ENCODE measurements at places on chromosomes 2 and 18.

GRCh38 chr2:234741976-234742375 is 209.8 kb upstream of the SH3BP4 start:
- no peak overlapping the region for H3K4me3 ChIP-seq
- no peak overlapping the region for H3K27ac ChIP-seq
- DNase-seq, result no peak

GRCh38 chr2:10831400-10831985 is 18.9 kb upstream of the PDIA6 start:
- no peak overlapping the region for H3K27ac ChIP-seq
- DNase-seq, result no peak
- H3K36me3 ChIP-seq, result no peaks in the 10 kb centered on the region
- H3K4me1 ChIP-seq, result no peaks in the 10 kb centered on the region
- H3K27me3 ChIP-seq, result no peaks in the 10 kb centered on the region

DNA sequence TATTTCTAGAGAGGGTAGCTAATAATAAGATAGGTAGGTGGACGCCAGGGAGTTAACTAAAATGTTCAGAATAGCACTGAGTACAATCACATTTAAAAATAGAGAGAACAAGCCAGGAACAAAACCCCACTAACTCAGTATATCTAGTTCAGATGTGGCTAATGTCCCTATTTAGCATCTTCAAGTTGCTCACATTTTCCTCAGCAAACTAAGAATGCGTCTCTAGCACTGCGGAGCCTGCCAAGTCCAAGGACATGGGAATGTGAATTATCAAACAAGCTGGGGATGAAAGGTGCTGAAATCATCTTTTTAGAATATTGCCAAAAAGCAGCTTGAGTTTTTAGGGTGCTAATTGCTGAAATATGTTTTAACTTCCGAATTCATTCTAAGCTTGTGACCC is 398.5 kb upstream of the FIGN start:
- H3K27me3 ChIP-seq, result no peaks in the 10 kb centered on the region
- no peaks in the 10 kb centered on the region for H3K36me3 ChIP-seq
- H3K4me1 ChIP-seq, result no peaks in the 10 kb centered on the region

- no peaks in the 10 kb centered on the region for H3K27me3 ChIP-seq
- H3K27ac ChIP-seq, result no peak overlapping the region
Measured at GRCh38 chr18:6743999-6744398, 14.5 kb downstream of the ARHGAP28 start.

GRCh38 chr2:238638982-238639628 is 208.8 kb upstream of the TWIST2 start:
- peaks cover 4% of the 10 kb centered on the region for H3K27me3 ChIP-seq
- H3K4me3 ChIP-seq, result no peak overlapping the region
- H3K36me3 ChIP-seq, result no peaks in the 10 kb centered on the region

DNA sequence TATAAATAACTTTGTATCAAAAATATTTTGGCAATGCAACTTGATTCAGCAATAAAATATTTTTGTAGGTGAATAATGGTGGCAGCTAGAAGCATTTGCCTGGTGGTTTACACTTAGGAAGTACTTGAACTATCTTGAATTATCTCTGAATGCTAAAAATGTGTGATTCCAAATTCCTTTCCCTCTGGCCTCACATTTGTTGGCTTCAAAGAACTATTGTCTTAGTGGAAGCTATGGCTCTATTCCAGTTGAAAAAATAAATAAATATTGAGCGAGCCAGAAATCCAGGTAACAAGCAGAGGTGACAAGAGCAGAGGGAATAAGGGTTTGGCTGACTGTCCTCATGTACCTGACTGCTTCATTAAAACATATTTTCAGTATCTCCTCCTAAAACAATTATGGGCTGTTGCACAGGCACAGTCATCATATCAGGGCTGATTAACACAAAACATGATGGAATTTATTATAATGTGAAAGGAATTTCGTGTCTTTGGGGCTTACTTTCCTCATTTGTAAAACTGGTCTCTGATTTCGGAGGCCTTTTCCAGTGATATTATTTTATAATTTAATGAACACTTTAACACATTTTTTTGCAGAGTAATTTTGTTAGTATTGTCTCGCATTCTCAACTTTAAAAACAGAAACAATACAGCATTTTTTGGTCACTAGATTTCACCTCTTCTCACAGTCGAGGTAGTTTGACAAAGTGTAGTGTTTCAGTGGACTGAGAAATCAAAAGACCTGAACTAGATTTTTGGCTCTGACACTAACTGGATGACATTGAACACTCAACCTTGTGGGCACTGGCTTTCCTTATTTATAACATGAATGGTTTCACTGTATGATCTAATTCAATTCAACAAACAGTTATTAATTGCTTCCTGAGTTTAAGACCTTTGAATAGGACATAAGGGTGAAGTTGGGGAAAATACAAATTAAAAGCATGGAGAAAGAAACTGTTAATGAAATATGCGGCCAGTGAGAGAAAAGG is 7.8 kb upstream of the CAVIN2 start:
- H3K27ac ChIP-seq, result no peak overlapping the region
- no peaks in the 10 kb centered on the region for H3K4me1 ChIP-seq
- H3K36me3 ChIP-seq, result no peaks in the 10 kb centered on the region

GRCh38 chr18:53191634-53192033 is 851.6 kb downstream of the DCC start:
- H3K36me3 ChIP-seq, result no peaks in the 10 kb centered on the region
- H3K27me3 ChIP-seq, result no peaks in the 10 kb centered on the region
- no peak overlapping the region for H3K4me3 ChIP-seq
- H3K4me1 ChIP-seq, result no peaks in the 10 kb centered on the region

DNA sequence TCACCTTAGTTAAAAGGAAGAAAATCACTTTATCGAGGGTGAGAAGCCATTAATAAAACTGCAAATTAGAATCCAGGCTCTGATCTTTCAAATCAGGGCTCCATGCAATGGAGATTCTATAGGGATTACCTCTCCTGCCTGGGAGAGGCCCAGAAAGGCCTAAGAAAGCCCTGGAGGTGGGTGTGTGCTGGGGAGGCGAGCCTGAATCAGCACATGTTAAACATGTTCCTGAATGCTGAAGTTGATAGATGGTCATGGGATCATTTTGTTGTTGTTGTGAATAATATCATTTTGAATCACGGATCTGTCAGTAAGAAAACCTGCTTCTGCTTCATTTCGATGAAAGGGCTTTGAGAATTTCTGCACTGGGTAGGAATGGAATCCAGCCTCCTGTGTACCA is 254.3 kb downstream of the ACKR3 start:
- H3K27ac ChIP-seq, result no peak overlapping the region
- DNase-seq, result no peak
- no peak overlapping the region for H3K4me3 ChIP-seq
- no peaks in the 10 kb centered on the region for H3K27me3 ChIP-seq
- no peaks in the 10 kb centered on the region for H3K36me3 ChIP-seq

DNA sequence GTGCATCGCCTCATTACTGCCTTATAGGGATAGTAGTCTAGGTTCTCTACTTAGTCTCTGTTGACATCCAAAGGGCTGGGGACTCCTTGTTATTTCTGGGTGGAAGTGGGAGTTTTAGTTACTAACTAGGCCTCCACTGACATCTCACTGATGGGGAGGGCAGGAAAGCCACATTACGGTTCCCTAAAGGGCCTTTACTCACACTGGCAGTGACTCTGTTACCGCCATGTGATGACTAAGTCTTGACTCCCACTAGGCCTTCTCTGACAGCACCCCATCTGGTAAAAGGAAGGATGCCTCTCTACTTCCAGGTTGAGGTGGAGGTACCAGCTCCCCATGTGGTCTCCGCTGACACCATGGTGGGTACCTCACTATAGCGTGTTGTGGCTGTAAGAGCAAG is 14.0 kb upstream of the BCL2L11 start:
- no peak overlapping the region for H3K27ac ChIP-seq
- DNase-seq, result no peak
- no peak overlapping the region for H3K4me3 ChIP-seq
- H3K4me1 ChIP-seq, result no peaks in the 10 kb centered on the region
- H3K27me3 ChIP-seq, result peaks cover 5% of the 10 kb centered on the region

- H3K4me3 ChIP-seq, result no peak overlapping the region
- H3K4me1 ChIP-seq, result peaks cover 9% of the 10 kb centered on the region
- no peaks in the 10 kb centered on the region for H3K27me3 ChIP-seq
- DNase-seq, result no peak
- no peak overlapping the region for H3K27ac ChIP-seq
Measured at GRCh38 chr2:143807192-143807591, 678.0 kb downstream of the ARHGAP15 start.
